Stimulated activated CD8-positive, alpha-beta memory T cell treated with anti-CD3 and anti-CD28 coated beads, Interleukin-4, amount 100 ng/mL, for 1 hour (primary cell): ENCODE measurements at places on chromosomes 4 and X.

DNA sequence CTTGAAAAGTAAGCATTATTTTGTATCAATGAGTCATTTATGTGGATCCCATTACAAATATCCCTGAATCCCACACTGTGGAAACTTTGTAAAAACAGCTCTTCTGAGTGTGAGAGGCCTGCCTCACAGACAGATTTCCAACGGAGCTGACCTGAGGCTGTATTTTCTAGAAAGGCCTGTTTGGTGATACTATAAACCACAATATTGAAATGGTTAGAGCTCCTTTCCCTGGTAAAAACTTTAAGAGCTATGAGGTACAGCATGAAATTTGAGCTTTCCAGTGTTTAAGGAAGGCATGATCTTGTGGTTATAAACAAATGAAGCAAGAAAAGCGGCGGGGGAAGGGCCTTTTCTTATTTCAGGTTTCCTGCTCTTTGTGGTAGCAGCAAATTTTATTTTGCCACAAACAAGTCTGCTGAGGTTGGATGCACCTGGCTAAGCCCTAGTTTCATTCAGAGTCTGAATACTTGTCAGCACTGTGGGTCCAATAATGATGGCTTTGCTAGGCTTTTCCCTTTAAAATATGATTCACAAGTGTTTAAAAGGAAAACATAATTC lies 86.8 kb upstream of the ETNPPL start:
- no peak for DNase-seq

DNA sequence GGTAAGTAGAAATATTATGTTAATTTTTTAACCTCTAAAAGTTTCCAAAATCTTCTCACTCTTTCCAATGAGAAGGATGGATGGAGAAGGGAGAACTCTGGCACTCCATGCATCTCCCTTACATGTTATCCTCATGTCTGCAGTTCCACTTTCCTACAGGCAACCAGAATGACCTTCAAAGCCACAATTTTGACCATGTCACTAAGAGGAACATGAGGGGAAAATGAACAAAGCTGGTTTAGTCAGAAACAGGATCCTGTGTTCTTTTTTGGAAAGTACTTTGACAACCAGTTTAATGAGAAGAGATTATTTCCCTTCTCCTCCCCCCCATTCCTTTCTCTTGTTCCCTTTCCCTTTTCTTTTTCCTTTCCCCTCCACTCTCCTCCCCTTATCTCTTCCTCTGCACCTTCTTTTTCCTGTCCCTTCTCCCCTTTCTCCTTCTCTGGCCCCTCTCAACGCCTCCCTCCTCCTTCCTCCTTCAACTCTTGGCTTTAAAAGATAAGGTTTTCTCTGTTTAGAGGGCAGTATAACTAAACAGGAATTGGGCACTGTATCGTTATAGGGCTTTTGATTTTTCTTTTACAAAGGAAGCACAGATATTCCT lies 42.5 kb downstream of the DTHD1 start:
- DNase-seq: no peak

DNA sequence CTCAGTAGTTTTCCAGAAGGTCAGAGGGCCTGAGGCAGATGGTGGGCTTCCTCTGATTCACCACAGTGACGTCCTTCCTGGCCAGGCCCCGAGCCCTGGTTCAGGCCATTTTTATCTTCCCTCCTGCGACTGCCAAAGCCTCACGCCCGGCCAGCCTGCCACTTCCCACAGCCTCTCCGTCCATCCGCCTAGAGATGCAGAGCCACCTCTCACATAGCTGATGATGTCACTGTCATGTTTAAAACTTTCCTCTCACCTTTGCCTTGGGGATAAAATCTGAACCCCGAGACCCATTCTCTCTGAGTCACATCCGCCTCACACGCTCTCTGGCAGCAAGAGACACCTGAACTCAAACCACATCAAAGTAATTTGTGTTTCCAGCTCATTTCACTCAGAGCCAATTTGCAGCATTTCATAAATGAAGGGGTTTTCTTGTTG lies 175.3 kb downstream of the QDPR start:
- DNase-seq: peak; percentile 15

GRCh38 chr4:78829296-78829695 lies 53.1 kb downstream of the BMP2K start:
- DNase-seq: no peak

DNA sequence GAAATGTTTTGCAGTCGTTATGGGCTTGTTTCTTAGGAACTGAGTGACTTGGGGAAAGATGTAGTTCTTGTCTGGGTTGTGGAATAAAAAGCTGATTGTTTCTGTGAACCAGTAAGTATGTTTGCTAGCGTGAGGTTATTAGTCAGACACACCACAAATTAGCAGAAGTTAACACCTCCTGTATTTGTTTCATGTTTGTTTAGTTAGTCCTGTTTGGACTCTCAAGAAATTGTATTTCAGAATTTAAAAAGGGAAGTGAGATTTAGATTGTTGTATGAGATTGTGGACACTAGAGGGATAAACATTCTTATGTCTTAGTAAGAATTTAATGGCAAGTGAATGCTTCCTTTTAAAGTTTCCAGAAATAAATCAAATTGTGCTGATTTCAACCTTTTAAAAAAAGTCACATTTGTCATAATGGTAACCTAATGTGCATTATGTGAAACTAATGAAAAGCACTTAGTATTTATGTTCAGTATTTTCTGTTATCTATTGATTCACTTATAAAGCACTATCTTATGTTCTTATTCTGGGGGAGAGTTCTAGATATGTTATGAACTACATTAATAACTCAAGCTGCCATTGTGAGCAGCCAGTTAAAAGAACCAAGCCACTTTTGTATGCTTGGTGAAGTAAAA lies 25.6 kb downstream of the ATP10D start:
- DNase-seq: no peak

DNA sequence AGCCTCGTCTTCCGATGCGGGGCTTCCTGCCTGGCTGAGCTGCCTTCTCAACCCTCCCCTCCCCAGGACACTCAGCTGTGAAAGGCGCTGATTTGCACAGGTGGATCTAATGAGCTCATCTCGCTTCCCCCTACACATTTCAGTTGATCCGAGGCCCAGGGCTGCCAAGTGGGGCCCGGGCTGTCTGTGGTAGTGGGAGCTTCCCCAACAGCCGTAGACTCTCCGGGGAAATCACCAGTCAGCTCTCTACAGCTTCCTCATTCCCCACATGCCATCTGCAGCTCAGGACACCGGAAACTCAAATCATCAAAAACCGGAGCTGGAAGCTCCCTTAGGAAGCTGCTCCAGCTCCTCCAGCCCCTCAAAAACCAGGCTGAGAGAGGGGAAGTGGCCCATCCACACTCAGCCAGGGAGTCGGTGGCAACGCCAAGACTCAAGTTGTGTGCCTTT lies 56.2 kb downstream of the SMIM20 start:
- no peak for DNase-seq

DNA sequence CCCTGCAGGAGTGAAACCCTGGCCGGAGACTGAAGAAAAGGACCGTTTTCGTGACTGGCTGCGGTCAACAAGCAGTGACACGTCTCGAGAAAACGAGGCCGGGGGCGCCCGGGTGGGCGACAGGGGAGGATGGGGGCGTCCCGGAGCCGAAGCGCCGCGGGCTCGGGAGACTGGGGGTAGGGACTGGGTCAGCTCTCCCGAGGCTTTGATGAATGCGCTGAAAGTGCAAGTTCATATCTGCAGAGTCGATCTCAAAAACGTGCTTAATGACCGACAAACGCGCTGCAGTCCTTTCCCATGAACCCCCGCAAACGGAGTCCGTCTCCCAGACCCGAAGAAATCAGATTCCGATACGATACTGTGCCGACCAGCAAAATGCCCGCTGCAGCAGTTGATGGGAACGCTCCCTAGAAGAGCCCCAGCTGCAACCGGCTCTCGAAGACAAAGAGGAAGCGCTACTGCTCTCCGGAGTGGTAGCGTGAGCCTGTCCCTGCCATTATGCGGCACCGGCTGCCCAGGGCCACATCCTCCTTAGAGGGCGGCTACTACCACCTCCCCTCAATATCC lies 806 bp upstream of the CD99L2 start:
- DNase-seq: no peak

GRCh38 chr4:173024203-173024602 lies 144.4 kb upstream of the GALNT7 start:
- DNase-seq: no peak

GRCh38 chrX:152861826-152862225 lies 31.0 kb downstream of the NSDHL start:
- no peak for DNase-seq

DNA sequence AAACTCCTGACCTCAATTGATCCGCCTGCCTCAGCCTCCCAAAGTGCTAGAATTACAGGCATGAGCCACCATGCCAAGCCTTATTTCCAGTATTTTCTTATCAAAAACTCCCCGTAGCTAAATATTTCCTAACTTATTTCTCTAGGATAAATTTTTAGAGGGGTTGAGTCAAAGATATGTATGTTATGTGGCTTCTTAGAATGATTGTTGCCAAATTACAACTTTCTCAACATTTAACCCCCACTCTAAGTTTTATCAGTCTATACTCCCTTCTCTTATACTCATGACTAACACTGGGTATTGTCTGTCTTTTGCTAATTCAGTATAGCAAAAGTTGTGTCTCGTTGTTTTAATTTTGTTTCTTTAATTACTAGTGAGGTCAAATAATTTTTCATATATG lies 187.7 kb upstream of the LNX1 start:
- DNase-seq: no peak

DNA sequence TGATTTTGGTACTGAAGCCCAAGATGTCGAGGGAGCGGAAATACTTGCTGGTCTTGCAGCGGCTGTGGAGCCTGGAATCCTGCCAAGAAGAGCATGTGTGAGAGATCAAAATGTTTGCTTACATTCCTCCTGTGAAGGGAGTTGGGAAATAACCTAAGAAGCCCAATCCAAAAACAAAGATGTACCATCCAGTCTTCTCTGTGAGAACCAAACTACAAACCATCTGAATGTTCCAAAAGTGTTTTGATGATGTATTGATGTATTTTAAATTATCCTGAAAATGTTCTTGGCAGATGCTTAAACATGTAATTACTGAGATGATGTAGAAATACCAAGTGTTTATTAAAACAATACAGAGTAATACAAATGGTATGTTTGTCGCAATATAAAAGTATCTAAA lies 10.1 kb upstream of the ADH1A start:
- DNase-seq: no peak

GRCh38 chr4:189202182-189202868 lies 738.3 kb upstream of the FRG1 start:
- DNase-seq: no peak

GRCh38 chrX:12984603-12985319 lies 9.9 kb downstream of the TMSB4X start:
- DNase-seq: no peak

GRCh38 chr4:128810331-128810870 lies 901 bp downstream of the JADE1 start:
- no peak for DNase-seq

DNA sequence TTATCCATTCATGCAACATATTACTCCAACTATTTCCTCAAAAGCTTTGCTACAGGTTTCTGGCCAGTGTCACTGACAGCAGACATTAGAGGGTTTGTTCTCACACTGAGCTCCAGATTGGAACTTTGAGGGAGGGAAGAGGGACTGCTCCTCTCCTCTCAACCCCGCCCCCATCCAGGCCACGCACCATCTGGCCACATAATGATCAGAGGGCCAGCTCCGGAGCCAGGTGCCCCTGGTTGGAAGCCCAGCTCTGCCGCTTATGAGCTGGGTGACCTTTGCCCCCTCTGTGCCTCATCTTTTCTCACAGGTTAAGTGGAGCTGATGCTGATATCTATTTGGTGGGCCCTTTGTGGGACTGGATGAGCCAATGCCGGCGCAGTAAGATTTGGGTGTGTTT lies 55.8 kb downstream of the C4orf50 start:
- DNase-seq: no peak

DNA sequence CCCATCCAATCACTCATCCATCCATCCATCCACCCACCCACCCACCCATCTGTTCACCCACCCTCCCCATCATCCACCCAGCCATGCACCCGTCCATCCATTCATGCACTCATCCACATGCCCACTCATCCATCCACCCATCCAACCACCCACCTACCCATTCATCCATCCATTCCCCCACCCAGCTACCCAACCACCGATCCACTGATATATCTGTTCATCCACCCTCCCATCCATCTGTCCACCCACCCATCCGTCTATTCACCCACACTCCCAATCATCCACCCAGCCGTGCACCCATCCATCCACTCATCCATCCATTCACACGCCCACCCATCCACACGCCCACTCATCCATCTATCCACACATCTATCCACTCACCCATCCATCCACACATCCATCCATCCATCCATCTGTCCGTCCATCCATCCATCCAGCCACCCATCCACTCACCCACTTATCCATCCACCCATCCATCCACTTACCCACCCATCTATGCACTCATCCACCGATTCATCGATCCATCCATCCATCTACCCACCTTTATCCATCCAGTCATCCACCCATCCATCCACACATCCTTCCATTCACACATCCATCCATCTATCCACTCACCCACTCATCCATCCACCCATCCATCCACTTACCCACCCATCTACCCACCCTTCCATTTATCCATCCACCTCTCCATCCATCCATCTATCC lies 28.4 kb downstream of the ASMTL start:
- DNase-seq: no peak

DNA sequence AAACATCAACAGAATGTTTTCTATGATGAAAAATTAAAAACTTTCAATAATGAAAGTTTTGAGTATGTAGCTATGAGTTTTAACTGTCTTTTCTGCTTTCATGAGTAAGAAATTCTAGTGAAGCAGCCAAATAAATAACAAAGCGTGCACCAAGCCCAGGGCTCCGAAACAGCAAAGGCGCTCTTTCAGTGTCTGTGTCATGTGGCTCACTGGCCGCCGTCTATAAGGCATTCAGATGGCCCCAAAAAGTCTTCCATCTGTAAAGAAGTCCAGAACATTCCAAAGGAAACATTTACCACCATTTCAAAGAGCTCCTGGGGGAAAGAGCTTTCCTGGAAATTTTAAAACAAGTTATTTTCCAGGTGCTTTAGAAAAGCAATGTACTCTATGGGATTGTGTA lies 139.9 kb downstream of the AFAP1 start:
- no peak for DNase-seq

DNA sequence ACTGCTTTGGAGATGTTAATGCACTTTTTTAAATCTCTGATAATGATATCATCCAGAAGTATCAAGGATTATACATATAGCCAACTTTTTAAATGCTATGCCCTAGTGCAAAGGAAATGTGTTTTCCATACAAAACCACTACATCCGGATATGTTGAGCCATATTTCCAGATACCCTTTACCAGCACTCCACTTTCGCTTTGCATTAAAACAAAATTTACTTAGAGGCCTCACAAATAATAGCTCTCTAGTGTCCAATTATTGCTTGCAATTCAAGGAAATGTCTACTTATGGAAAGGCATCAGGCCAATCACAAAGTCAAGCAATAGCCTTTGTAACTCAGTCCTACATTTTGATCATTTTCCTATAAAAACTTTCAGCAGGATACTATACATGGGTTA lies 1072.8 kb upstream of the INTU start:
- no peak for DNase-seq
